ENCODE measurements at places on chromosomes 2 and 18. TPM values are rescaled to one million over a fixed set of nuclear protein-coding genes. Genes with fewer than 3 reads are reported as not detected.

Gene CNOT11
- total RNA-seq = 50.8 TPM

Gene MYL1
- total RNA-seq = 0.49 TPM

Gene VWC2L
- not detected for total RNA-seq

Gene REG1B
- total RNA-seq = not detected

Gene ACMSD
- total RNA-seq = not detected

Gene CYBRD1
- 38.9 TPM for total RNA-seq

Gene ABCG5
- 0.13 TPM for total RNA-seq

Gene SLC4A3
- total RNA-seq = 376 TPM

Gene PDCD1
- 3.4 TPM for total RNA-seq

Gene C2orf81
- 0.52 TPM for total RNA-seq

Gene TLX2
- total RNA-seq = not detected

Gene CDH19
- total RNA-seq = 18.8 TPM

Gene SKA1
- total RNA-seq = 1.9 TPM

Gene OR6B2
- total RNA-seq = not detected

Gene NFATC1
- 23.8 TPM for total RNA-seq

Gene POTEJ
- not detected for total RNA-seq

Gene GALNT13
- total RNA-seq = not detected

Gene SLC38A11
- 0.15 TPM for total RNA-seq

Gene SCN3A
- 2.6 TPM for total RNA-seq

Gene MC2R
- total RNA-seq = not detected

Gene LOXHD1
- 1.8 TPM for total RNA-seq

Gene SERPINB4
- not detected for total RNA-seq

Gene POLR1A
- total RNA-seq = 24.9 TPM

Gene MSTN
- 0.12 TPM for total RNA-seq

Gene CCNYL1
- 11.7 TPM for total RNA-seq

Gene ACVR1C
- total RNA-seq = 0.07 TPM

Gene INSIG2
- 13.2 TPM for total RNA-seq

Gene BABAM2
- 72.1 TPM for total RNA-seq

Gene ADGRF3
- total RNA-seq = not detected

Gene SDC1
- 2.1 TPM for total RNA-seq

Gene POU3F3
- 0.11 TPM for total RNA-seq

Gene ALPG
- not detected for total RNA-seq

Gene CYP1B1
- 40.0 TPM for total RNA-seq

Gene MEP1B
- total RNA-seq = 0.17 TPM

Gene CCDC85A
- total RNA-seq = 2.8 TPM

Gene C2orf42
- 7.5 TPM for total RNA-seq

Gene BARD1
- total RNA-seq = 11.6 TPM

Gene OSR1
- 2.4 TPM for total RNA-seq

Gene MRO
- 3.0 TPM for total RNA-seq

Gene SLC23A3
- 2.1 TPM for total RNA-seq

Measured in heart right ventricle (tissue), 16 donors.